ENCODE measurements at places on chromosomes 6 and 20.

DNA sequence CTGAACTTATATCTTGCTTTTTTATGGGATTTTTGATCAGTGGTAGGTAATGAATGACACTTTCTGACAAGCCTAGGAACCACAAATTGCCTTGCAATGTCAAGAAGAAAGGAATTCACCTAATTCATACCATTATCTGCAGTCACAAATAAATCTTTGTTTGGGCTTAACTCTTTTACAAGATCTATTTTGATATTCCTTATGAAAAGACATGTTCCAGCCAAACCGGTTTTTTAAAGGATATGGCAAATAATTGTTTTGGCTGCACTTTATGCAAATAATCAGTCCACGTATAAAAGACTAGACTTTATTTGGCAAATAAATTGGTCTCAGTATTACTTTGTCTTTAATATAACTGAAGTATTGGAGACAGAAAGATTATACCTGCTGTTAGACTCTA, 771.7 kb upstream of the ADGRB3 start:
- no peak for DNase-seq

GRCh38 chr20:30175681-30176080, 1081.8 kb upstream of the DEFB115 start:
- DNase-seq, result peak; percentile 16

DNA sequence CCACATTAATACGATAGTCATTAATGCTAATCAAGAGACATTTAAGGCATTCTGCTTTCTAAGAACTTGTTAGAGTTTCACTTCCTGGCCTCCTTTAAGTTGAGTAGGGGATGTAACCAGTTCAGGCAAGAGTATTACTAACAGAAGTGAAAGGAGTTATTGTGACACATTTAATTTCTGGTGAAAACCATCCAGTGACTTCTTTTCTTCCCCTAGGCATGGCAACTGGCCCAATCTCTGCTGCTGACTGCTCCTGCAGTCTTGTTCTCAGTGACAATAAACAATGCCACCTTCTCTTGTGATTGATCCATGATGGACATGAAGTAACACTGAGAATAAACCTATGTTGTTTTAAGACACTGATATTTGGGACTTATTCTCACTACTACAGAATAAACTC, 130.9 kb upstream of the DEFB112 start:
- no peak for DNase-seq

DNA sequence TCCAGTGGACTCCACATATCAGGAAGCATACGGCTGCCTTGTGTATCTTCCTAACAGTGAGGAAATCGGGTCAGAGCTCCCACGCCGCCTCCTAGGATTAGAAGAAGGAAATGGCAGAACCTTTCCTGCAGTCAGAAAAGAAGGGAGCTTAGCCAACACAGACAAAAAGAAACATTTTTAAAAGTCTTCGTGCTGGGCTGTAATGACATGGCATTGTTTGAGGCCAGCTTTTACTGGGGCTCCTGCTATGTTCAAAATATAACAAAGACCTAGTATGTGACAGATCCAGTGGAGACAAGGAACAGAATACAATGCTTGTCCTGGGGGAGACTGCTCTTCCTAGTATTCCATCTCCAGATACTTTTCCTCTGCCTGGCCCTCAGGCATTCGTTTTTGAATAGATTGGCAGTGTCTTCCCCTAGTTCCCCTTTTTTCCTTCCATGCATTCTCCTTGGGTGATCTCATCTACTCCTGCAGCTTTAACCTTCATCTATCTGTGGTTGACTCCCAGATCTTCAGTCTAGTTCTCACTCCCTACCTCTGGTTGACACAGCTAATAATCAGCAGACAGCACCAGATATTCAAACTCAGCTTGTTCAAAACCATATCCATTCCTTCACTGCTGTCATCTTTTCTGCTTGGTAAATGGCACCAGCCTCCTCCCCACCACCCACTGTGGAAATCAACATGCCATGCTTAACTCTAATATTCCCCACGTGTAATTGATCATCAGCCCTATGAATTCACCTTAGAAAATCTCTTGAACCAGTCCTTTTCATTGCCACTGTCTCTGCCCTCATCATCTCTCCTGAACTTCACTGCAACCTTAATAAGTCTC, 94.5 kb upstream of the VSTM2L start:
- no peak for DNase-seq

DNA sequence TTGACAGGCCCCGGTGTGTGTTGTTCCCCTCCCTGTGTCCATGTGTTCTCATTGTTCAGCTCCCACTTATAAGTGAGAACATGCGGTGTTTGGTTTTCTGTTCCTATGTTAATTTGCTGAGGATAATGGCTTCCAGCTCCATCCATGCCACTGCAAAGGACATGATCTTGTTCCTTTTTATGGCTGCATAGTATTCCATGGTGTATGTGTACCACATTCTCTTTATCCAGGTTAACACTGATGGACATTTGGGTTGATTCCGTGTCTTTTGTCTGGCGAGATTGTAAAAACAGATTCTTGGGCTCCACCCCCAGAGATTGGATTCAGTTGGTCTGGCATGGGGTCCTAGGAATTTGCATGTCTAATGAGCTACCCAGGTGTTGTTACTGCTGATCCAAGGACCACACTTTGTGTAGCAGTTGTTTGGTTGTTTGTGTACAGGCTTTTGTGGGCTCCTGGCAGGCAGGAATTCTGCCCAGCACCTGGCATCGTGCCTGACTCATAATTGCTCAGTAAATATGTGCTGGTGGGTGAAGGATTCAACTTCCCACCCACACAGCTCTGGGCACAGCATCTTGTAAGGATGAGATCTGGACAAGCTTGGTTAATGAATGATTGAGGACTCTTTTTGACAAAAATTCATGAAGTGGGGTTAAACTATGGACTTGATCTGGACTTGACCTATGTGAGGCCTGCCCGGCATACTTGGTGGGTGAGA, 5.2 kb downstream of the TOX2 start:
- DNase-seq, result no peak

GRCh38 chr6:72952808-72953630, 272.3 kb downstream of the KHDC1L start:
- no peak for DNase-seq

GRCh38 chr6:71430018-71430417, 141.4 kb downstream of the OGFRL1 start:
- DNase-seq, result no peak

DNA sequence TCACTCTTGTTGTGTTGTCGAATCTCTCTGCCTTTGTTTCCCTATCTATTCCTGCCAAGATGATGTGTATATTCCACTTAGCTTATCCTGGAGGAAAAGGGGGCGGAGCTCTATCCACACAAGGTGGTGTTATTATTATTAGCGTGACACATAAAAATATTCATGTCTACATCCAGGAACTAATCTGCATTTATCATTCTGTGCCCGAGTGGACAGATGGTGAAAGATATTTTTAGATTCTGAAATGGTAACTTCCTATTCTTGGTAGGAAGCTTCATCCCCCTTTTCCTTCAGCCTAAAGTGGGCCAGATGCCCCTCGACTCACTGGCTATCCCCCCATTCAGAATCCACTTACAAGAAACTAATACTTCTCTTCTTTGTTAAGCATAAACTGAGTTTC, 2.0 kb downstream of the XKR7 start:
- DNase-seq, result no peak

GRCh38 chr6:3635482-3635881, 116.0 kb downstream of the PXDC1 start:
- no peak for DNase-seq

- DNase-seq, result no peak
Observed at GRCh38 chr20:2032168-2032567, 38.3 kb upstream of the PDYN start.

DNA sequence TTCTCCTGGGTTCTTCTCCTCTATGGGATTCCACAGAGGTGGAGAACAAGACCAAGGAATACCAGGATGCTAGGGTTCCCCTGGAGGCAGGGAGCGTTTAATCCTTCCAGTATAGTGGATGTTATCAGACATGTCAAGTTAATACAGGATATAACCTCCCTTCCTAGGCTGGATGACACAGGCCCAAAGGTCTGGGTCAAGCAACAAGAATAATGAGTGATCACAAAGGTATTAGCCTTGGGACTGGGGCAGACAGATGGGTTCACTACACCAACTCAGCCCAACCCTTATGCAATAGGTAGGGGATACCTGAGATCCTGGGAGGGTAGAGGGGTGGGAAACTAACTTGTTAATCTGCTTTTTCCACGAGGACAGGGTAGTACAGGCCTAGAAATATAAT, 690.3 kb downstream of the HTR1B start:
- DNase-seq, result no peak

GRCh38 chr20:62060631-62061541, 4.8 kb downstream of the TAF4 start:
- no peak for DNase-seq

- DNase-seq, result no peak
Observed at GRCh38 chr6:89217299-89217910, at the start of gene GABRR1. GABRR1 (minus strand) TSS chr6:89217358; CDS start chr6:89217322, 36 bp downstream.

DNA sequence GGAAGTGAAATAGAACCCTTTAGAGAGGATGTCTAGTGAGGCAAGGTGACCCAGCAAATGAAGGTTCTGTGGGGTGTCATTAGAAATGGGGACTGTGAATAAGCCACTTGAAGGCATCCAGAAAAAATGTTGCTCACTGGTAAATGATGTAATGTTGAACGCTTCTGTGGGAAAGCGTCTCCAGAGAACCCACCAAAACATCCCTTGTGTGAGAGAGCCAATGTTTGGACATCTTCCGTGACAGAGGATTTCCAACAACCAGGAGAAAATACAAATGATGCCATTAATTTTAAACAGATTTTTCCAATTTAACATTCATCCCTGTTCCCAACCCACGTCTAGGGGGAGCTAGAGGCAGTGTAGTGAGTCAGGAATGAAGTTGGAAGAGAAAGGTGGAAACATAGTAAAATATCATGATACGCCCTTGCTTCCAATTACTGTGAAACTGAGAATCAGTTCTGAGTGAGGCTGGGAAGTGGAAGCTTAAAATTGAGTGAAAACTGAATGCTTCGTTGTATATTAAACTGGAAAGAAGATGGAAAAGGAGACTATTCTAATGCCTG, 584.2 kb downstream of the CD109 start:
- DNase-seq, result no peak

GRCh38 chr6:99093456-99094190, 145.9 kb upstream of the FBXL4 start:
- no peak for DNase-seq

DNA sequence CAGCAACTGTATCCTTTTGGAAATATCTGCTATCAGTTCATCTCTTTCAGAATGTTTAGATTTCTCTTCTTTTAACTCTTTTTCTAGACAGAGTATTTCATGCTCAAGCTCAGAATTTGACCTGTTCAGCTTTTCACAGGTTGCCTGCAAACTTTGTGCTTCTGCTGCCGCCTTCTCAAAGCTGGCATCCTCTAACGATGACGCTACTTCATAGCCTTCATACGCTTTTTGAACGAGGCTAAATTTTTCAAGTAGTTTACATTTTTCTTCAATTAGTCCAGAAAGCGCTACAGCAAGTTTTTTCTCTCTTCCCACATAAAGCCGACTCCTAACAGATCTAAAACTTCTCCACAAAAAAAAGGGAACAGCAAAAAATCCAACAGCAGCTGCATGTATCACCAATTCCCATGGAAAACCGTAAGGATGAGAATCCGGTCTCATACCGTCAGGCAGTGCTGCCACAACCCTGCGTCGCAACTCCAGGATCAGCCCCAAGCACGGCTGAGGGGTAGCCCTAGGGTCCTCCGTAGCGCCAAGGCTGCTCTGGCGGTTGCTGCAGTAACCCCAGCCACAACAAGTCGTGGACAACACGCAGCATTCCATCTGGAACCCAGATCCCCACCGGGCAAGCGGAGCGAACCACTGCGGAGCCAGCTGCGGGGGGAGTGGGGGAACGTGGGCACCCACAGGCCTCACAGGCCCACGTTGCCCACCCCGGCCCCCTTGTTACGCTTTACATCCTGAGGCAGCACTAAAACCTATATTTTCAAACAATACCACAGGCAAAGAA, 30.6 kb downstream of the DACT2 start:
- peak; percentile 24 for DNase-seq

DNA sequence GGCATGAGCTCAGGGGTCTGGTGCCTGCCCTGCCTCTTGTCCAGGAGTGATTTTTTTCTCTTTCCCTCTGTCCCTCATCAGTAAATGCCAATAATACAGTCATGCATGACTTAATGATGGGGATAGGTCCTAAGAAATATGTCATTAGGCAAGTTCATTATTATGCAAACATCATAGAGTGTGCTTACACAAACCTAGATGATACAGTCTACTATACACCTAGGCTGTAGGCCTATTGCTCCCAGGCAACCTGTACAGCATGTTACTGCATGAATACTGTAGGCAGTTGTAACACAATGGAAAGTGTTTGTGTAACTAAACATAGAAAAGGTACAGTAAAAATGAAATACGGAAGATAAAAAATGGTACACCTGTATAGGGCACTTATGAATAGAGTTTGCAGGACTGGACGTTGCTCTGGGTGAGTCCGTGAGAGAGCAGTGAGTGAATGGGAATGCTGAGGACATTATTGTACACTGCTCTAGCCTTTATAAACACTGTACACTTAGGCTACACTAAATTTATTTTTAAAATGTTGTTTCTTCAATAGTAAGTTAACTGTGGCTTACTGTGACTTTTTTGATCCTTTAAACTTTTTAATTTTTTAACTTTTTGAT, 22.1 kb downstream of the PBOV1 start:
- DNase-seq, result no peak

GRCh38 chr6:144467921-144468320, 182.8 kb downstream of the UTRN start:
- no peak for DNase-seq

- no peak for DNase-seq
Observed at GRCh38 chr6:112176175-112176574, 78.2 kb downstream of the LAMA4 start.

- no peak for DNase-seq
Observed at GRCh38 chr20:58753922-58754551, 61.4 kb downstream of the NPEPL1 start.

GRCh38 chr20:54643761-54644160, 168.4 kb downstream of the DOK5 start:
- DNase-seq, result no peak

DNA sequence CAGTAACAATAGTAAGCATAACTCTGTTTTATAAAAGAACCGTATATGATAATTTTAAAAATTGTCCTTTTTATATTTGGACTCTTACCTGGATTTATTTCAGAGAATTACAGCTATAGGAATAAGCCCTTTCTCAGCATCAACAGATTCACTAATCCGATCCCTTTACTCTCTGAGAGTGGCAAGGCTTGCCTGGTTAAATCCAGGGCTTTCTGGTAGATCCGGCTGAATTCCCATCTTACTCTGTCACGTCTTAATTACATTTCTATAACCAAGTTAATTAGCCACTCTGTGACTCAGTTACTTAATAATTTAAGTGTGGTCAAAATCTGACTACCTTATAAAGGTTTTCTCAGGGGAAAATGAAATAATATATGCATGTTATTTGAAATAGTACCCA, 294.7 kb downstream of the FRK start:
- no peak for DNase-seq

DNA sequence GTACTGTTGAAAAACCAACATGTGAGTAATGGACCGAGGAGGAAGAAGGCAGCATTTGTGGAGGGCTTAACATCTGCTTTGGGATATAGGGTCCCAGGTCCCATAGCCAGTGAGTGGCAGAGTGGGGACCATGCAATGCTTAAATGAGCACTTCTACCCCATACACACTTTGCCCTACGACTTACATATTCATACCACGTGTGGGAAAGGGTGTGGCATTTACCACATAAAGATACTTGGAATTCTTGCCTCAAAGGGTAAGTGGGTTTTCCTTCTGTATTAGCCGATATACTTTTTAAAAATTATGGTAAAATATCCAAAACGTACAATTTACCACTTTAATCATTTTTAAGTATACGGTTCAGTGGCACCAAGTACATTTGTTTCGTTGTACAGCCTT, 199.3 kb downstream of the BACH2 start:
- DNase-seq, result no peak

- DNase-seq, result no peak
Observed at GRCh38 chr6:133890711-133891148, 1.8 kb downstream of the TCF21 start.

All from right lobe of liver (tissue), 6 donors.